ENCODE measurements at places on chromosomes 1 and 21.

- DNase-seq, result no peak
Measured at GRCh38 chr1:15386164-15386749, 23.4 kb upstream of the EFHD2 start.

GRCh38 chr1:94144836-94145235 lies 23.9 kb upstream of the ABCA4 start:
- DNase-seq, result no peak

DNA sequence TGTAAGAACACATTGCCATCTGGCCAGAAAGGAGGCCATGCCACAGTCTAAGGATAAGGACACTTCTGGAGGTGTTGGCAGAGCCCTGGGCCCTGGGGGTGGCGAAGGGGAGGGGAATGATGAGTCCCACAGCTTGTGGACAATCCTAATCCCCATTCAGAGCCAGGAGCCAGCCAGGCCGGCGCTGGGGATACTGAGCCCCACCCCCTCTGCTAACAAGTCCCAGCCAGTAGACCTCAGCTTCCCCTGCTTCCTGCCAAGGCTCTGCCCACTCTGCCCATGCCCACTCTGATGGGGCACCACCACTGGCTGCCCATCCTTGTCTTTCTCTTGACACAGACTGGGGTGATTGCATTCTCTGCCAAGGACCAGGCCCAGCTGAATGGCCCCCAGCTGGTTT lies 71.9 kb downstream of the NAV1 start:
- no peak for DNase-seq

DNA sequence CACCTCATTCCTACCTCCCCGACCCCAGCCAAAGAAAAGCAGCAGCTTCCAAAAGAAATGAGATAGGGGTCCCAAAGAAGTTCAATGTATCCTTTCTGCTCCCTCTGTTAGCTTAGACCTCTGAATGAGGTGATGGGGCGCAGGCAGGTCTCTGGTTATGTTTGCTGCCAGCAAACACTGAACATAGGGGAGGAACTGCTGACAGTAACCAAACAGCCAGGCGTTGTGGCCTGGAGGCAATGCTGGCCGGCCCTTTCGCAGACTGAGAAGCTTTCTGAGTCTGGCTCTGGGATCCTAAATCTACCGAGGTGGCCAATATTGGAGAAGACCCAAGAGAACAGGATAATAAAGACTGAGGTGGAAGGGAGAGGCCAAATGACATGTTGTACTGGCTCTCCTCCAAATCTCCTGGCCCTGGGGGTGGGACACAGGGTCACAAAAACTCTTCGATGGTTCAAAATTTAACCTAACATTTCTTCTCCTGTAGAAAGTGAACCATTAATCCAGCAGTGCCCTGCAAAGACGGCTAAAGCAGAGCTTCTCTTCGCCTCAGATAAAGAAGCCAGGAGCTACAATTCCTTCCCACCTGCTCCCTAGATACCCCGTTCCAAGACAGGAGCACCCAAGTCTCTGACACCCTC lies 19.6 kb downstream of the SSR2 start:
- no peak for DNase-seq

Data from SIG-M5 (cell line).